ENCODE measurements at places on chromosomes 4 and X.

DNA sequence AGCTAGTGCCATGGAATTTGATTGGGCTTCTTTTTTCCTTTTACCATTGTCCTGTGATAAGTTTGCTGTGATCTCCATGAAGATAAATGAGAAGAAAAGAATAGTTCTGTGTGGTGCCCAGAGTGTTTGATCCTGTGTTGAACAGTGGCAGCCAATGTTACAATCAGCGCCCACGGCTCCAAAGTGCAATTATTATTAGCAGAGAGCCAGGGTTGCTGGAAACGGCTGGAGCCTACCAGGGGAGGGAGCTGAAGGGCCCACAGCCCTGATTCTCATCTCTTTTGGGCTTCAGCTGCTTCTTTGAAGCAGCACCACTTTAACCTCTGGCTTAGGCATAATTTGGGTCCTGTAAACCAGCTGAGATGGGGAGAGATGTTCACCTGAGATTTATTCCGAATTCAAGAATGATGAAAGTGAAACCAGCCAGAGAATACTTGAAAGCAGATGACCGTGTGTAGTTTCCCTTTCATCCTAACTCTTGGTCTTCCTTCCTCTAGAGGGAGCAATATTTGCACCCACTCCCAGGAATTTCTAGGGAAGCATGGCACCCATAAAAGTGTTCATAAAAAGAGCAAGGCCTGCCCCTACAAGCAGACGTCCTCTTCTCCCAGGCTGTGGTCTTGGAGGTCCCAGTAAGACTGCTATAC lies 298.3 kb downstream of the EVC2 start:
- no peak for ATAC-seq

- peak; percentile 78 for ATAC-seq
Observed at GRCh38 chrX:153953342-153953830, 8.9 kb upstream of the RENBP start.

DNA sequence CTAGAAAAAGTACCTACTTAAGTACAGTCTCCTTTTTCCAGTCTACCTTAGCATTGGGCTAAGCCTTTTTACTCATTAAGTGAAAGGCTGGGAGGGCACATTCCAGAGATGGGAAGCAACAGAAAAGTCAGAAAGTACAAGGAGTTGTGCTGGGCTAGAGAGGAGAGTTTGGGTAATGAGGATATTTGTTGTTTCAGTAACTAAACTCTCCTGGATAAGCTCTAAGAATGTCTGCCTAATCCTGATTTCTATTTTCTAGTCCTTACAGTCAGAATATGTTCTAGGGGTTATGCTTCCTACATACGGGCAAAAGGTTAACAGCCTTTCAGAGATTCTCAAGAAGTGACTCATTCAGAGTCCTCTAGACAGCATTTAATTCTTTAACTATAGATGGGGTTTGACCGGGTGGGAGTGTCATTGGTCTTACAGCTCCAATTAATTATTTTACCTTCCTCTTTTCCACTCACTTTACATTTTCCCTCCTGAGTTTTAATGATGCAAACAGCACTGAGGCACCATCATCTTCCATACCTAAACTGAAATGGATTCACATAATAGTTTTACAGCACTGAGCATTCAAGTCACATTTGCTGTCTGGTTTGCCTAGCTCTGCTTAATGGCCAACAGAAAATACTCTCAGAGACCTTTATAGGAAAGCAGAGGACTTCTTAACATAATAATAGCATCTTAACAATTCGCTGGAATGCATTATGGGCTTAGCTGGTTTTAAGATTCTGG lies 42.9 kb downstream of the USP26 start:
- ATAC-seq, result no peak

- ATAC-seq, result no peak
Observed at GRCh38 chr4:184024637-184025036, 119.5 kb downstream of the STOX2 start.

GRCh38 chr4:120403296-120403695 lies 336.6 kb upstream of the MAD2L1 start:
- ATAC-seq, result no peak

DNA sequence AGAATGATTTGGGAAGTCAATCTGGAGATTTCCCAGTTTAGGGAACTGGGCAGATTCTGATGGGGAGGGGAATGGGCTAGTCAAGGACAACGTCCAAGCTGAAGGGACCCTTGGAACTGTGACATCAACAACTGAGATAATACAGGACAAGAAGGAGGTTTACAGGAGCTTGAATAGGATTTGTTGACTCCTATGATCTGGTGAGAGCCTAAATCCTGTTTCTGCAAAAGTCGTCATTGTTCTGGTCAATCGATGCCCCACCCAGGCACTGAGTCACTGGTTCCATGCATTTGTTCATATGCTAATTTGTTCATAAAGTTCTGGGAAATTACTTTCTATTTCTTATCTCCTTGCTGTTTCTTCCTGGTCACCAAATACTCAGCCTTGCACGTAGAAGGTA lies 15.3 kb upstream of the PDGFRA start:
- ATAC-seq, result no peak

- ATAC-seq, result no peak
Observed at GRCh38 chr4:44845309-44845708, 119.0 kb upstream of the GNPDA2 start.

- ATAC-seq, result no peak
Observed at GRCh38 chr4:38873290-38873944, 5.8 kb downstream of the FAM114A1 start.

GRCh38 chr4:87967193-87967592 lies 8.3 kb upstream of the SPP1 start:
- ATAC-seq, result no peak

DNA sequence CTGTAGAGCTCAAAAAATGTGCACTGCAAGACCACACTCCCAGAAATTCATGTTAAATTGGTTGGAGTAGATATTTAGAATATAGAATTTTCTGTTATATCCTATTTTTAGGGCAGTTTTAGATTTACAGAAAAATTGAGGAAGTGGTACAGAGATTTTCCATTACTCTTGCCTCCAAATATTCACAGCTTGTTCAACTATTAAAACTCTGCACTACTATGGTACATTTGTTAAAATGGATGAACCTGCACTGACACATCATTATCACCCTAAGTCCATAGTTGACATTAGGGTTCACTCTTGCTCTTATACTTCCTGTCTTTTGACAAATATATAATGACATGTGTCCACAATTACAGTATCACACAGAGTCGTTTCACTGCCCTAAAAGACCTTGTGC lies 1724.5 kb downstream of the C4orf33 start:
- ATAC-seq, result no peak

DNA sequence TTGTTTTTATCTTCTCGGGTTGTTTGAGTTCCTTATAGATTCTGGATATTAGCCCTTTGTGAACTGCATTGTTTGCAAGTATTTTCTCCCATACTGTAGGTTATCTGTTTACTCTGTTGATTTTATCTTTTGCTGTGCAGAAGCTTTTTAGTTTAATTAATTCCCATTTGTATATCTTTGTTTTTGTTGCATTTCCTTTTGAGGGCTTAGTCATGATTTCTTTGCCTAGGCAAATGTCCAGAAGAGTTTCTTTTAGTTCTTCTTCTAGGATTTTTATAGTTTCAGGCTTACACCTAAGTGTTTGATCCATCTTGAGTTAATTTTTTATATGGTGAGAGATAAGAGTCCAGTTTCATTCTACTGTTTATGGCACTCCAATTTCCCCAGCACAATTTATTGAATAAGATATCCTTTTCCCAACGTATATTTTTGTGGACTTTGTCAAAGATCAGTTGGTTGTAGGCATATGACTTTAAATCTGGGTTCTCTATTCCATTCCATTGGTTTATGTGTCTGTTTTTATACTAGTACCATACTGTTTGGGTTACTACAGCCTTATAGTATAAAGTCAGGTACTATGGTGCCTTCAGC lies 54.3 kb downstream of the EGF start:
- ATAC-seq, result no peak

GRCh38 chrX:40169193-40170101 lies 71.7 kb upstream of the BCOR start:
- peak; percentile 79 for ATAC-seq

DNA sequence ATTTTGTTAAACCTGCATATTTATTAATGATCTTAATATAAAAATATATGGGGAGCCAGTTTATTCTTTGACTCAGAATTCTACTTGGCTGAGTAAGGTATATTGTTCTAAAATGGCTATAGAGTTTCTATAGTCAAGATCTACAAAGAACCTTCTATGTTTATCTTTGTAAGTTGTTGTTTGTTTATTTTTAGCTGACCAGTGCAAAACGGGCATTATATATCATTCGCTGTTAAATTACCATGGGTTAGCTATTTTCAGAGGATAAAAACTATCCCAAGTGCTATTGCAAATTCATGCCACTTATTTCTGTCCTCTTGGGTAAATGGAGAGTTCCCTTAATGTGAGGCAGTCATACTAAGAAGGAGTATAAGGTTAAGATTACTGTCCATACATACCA lies 5.3 kb upstream of the SPOCK3 start:
- no peak for ATAC-seq

DNA sequence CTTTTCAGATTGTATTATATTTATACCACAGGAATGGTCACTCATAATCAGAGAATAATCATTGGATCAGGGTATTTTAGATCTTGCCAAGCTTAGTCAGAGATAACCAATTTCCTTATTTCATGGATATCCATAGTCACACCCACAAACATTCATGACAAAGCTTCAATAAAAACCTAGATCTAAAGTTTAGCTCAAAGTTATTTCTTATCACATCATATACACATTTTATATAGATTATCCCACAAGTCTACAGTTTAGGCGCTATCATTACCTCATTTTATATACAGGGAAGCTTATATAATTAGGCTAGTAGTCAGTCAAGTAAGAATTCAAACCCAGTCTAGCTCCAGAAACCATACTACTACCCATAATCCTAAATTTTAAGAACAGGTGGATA lies 82.3 kb downstream of the SLC10A7 start:
- no peak for ATAC-seq

- ATAC-seq, result peak; percentile 63
Observed at GRCh38 chrX:117985241-117985640, 131.4 kb downstream of the KLHL13 start.

DNA sequence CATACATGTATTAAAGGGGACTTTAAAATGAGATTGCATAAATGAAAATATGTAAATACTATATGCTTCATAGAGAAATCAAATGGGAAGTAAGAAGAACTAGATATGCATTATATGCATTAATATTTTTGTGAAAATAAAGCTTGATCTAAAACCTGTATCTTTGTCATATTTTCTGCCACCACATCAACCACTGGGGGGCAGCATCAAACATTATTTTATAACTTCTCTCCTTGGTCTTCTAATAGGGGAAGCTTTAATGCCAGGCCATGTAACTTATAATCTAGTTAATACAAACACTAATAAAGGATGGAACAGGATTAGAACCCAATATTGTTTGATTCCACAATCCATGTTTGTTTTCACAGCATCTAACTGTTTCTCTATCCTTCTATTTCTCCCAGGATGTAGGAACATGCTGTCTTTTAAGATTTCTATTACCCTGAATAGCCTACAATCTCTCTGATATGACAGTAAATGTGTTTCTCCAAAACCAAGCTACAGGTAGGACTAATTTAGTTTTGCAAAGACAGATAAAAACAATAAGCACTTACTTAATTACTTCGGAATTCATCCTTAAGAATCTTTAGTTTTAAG lies 10.0 kb downstream of the QRFPR start:
- ATAC-seq, result peak; percentile 88

GRCh38 chr4:110224812-110225211 lies 26.4 kb upstream of the ELOVL6 start:
- no peak for ATAC-seq

- ATAC-seq, result no peak
Observed at GRCh38 chrX:133444952-133445831, 29.9 kb upstream of the GPC4 start.

GRCh38 chrX:107323786-107324492 lies 117.5 kb downstream of the DNAAF6 start:
- no peak for ATAC-seq

GRCh38 chrX:110284159-110284558 lies 33.7 kb downstream of the AMMECR1 start:
- peak; percentile 84 for ATAC-seq

DNA sequence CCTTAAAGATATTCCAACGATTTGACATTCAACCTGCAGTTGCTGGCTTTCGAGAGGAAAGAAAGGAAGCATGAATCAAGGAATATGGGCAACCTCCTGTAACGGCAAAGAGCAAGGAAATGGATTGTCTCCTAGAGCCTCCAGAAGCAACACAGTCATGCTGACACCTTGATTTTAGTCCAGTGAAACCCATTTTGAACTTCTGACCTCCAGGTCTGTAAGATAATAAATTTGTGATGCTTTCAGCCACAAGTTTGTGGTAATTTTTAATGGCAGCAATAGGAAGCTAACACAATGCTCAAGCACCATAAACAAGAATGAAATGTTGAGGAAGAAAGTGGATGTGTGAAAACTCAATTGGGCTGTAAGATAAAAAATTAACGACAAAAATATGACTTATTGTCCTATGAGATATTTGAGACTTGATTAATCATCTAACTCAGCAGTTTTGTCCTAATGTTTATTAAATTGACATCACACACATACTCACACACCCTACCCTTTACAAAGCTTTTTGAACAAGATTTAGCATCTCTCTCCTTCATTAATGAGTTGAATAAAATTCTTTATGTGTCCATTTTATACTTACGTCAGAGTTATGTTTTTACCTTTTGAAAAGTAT lies 857.2 kb upstream of the INTU start:
- ATAC-seq, result no peak

DNA sequence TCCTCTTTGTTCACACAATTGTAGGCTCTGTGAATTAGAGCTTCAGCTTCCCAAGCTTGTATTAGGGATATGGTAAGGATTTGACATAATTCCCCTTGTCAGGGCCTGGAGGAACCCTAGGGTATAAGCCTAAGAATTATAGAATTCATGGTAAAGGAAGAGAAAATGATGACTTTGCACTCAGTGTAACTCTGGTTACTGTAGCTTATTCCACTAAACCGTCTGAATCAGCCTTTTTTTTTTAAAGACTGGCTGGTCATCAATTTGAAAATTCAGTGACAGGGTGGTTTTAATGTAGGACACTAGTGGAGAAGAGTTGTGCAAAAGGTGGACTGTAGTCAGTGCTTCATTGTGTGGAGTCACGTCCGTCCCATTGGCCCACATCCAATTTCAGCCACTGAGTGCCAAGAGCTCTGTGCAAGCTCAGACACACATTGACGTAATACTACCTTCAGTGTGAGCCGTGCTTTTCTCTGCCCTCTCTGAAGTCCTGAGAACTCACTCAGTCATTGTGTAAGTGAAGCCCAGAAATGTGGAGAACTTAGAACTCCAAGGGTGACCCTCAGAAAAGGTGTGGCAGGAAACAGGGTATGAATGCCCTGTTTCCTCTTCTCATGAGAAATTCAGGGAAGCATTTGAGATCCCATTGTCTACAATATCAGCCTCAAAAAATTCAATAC lies 449.8 kb downstream of the C4orf33 start:
- ATAC-seq, result no peak

- no peak for ATAC-seq
Observed at GRCh38 chrX:44344687-44345086, 1.2 kb upstream of the EFHC2 start.

All from SK-N-SH treated with all-trans-retinoic acid at 6 μM for 48 hours (cell line).